Vagina (tissue), 2 donors: ENCODE measurements at places on chromosomes 13 and 19.

DNA sequence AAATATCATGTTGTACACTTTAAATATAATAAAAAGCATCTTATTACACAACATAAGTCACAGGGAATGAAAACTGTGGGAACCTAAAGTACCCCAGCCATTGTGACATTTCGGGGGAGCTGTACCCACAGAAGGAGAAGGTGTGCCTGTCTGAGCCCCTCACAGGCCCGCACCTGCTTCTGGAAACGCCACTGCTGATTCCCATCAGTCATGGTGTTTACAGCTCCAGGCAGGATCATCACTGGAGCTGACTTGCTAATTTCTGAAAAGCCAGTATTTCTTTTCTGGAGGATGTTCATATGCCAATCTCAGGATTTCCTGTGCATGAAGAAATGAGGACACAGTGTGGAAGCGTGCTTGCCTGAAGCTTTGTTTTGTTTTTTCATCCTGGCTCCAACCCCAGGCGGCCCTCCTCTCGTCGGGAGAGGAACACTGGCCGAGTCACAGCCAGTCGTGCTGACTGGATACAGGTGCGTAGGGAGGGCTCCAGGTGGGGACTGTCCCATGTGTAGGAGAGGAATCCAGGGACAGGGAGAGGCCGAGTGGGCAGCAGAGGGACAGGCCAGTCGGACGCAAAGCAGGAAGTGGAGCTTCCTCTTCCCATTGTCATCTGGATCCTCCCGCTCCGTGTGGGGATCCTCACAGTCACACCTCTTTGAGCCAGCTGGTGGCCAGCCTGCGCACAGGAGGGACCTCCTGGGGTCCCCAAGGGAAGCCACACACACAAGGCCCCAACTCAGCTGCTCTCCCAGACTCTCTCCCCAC lies 4.2 kb upstream of the ATP12A start:
- no peak overlapping the region for H3K4me3 ChIP-seq
- H3K27ac ChIP-seq, result no peak overlapping the region
- H3K36me3 ChIP-seq, result no peaks in the 10 kb centered on the region
- H3K27me3 ChIP-seq, result peaks cover 12% of the 10 kb centered on the region
- H3K4me1 ChIP-seq, result peaks cover 13% of the 10 kb centered on the region

GRCh38 chr13:97810152-97810551 lies 143.3 kb upstream of the IPO5 start:
- H3K27me3 ChIP-seq, result no peaks in the 10 kb centered on the region
- no peak overlapping the region for H3K27ac ChIP-seq
- no peak overlapping the region for H3K4me3 ChIP-seq
- no peaks in the 10 kb centered on the region for H3K36me3 ChIP-seq
- no peaks in the 10 kb centered on the region for H3K4me1 ChIP-seq

GRCh38 chr13:98239162-98240076 lies 62.4 kb upstream of the RNF113B start:
- no peaks in the 10 kb centered on the region for H3K27me3 ChIP-seq
- no peak overlapping the region for H3K27ac ChIP-seq
- no peaks in the 10 kb centered on the region for H3K4me1 ChIP-seq
- no peak for DNase-seq
- no peak overlapping the region for H3K4me3 ChIP-seq

DNA sequence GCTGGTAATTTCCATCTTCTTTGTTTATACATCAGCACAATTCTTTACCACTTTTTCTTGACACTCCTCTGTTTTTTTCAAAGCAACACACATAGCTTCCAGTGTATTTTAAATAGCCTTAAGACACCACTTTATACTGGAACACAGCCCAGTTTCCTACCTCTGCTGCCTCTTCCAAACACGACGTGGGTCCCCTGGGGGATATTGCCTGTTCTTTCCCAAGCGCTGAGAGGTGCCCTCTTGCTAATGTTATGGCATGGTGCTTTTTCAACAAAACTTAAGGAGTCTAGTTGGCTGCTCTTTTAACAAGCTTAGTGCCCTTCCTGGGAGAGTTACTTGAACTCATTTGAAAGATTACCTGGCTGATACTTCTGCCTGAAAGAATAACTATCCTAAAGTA lies 112.7 kb downstream of the OLFM4 start:
- no peak overlapping the region for H3K4me3 ChIP-seq
- H3K36me3 ChIP-seq, result no peaks in the 10 kb centered on the region
- peaks cover 12% of the 10 kb centered on the region for H3K4me1 ChIP-seq
- no peaks in the 10 kb centered on the region for H3K27me3 ChIP-seq

DNA sequence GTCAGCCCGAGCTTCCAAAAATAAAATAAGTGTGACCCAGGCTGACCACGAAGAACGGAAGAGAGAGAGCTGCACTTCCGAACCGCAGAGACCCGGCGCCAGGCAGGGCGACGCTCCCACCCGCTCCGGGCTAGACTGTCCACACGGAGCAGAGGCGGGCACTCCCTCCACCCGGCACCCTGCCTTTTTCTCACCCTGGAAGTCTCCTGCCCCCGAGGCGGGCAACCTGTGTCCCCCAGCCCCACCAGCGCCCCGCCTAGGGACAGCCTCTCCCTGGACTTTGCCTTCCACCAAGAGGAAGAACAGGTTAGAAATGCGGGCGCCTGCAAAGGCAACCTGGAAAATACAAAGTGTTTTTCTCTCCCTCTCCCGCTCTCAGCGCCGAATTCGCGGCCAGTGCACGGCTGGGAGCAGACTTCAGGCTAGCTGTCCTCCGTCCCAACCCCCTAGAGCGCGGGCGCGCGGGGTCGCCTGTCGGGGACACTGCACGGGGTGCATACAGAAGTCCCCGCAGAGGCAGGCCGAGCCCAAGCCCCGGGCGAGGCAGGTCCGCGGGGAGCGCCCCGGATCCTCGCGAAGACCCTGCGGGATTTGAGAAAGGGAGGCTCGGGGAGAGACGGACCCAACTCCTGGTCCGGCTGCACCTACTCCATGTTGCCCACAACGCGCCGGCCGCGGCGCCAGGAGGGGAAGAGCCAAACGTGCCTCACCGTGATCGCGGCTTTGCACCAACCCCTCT lies 845 bp downstream of the SPRY2 start:
- no peaks in the 10 kb centered on the region for H3K36me3 ChIP-seq
- H3K27ac ChIP-seq, result peak overlapping the region; percentile 89
- peak overlapping the region; percentile 82 for H3K4me3 ChIP-seq
- no peak for DNase-seq

- no peak for DNase-seq
- H3K27me3 ChIP-seq, result no peaks in the 10 kb centered on the region
- H3K4me3 ChIP-seq, result no peak overlapping the region
- no peak overlapping the region for H3K27ac ChIP-seq
- H3K4me1 ChIP-seq, result no peaks in the 10 kb centered on the region
Observed at GRCh38 chr13:107553838-107554237, 661.5 kb downstream of the LIG4 start.

DNA sequence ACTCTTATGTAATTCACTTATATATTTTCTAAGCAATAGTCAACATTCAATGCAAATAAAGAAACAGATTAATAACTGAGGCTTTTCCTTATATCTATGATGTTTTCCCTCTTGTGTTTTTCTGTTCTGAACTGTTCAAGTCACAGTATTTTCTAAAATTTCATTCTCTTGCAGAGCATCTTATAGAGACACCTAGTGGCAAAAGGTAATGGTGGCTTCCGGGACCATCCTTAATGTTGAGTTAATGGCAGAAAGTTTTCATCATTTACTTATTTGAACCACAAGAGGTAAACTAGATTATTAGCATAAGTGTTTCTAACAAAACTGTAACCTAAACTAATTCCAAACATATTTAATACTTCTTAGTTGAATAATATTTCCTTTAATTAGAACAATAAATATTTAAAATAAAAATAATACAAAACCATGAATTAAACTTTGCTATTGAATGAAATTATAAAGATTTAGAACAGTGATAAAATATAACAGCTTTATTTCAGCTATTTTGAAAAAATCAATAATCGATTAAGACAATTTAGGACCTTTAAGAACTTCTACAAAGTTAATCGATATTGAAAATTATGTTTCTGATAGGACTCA lies 1.7 kb upstream of the SLITRK5 start:
- H3K4me3 ChIP-seq, result no peak overlapping the region
- H3K27me3 ChIP-seq, result no peaks in the 10 kb centered on the region
- H3K27ac ChIP-seq, result no peak overlapping the region
- peaks cover 36% of the 10 kb centered on the region for H3K4me1 ChIP-seq

DNA sequence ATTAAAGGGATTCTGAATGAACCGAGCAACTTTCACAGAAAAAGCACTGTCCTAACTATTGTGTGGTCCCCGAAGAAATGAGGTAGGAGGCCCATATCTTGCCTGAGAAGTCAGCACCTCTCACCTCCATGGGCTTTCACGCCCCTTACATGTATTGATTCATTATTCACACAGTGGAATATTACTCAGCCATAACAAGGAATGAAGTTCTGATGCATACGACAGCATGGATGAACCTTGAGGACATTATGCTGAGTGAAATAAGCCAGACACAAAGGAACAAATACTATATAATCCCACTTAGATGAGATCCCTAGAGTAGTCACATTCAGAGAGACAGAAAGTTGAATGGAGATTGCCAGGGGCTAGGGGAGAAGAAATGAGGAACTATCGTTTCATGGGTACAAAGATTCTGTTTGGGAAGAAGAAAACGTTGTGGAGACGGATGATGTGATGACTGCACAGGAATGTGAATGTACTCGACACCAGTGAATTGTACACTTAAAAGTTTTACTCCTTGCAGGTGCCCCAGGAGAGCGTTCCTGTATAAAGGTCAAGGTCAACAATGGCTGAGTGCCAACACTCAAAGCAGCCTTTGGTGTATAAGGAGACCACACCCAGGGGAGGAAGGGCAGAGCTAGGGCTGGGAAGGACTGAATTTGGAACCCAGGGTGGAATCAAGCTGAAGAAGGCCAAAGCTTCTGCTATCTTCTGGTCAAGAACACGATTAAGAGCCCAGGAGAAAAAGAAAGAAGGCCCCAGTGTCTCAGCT lies 22.5 kb downstream of the ZIC5 start:
- no peaks in the 10 kb centered on the region for H3K36me3 ChIP-seq
- H3K27ac ChIP-seq, result no peak overlapping the region
- DNase-seq, result no peak

DNA sequence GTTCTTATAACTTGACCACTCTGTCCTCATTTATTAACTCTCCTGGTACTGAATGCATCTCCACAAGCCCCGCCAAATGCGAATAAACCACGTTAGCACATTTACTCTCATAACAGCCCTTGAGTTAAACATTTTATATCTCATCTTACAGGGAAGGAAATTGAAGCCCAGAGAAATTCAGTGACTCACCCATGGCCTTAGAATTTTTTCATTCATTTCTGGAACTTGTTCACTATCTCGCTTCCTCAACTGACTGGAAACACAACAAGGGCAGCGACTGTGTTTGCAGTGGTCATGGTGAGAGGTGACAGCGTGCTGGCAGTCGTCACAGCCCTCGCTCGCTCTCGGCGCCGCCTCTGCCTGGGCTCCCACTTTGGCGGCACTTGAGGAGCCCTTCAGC lies 39.5 kb downstream of the SERP2 start:
- no peak overlapping the region for H3K27ac ChIP-seq
- H3K27me3 ChIP-seq, result no peaks in the 10 kb centered on the region
- H3K36me3 ChIP-seq, result no peaks in the 10 kb centered on the region
- no peak for DNase-seq
- no peaks in the 10 kb centered on the region for H3K4me1 ChIP-seq

DNA sequence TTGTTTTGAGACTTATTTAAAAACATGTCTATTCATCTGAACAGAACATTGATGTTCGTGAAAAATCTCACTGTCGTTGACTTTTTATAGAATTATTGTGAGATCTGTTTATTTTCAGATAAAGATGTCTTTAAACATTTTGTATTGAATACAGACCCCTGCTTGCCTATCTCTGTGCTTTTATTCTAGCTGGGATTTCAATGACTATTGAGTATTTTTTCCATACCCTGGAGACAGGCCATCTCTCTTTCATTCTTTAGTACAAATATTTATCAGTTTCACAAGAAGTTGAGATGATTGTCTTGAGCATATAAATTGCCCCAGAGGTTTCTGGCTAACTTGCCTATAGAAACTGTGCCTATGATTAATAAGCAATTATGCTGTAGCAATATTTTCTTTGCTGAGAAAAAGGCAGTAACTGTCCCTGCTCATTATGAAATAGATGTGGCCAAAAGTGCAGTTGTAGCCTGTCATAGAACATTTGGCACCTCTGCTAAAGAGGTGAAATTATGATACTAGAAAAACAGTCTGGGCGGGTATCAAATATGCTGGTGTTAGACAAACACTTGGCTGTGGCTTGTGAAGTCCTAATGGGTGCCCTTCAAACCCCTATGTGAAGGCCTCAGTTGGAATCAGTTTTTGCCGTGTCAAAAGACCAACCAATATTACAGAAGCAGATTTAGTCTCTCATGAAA lies 360.6 kb downstream of the HS6ST3 start:
- no peak for DNase-seq
- H3K4me1 ChIP-seq, result no peaks in the 10 kb centered on the region
- H3K36me3 ChIP-seq, result no peaks in the 10 kb centered on the region
- H3K27me3 ChIP-seq, result no peaks in the 10 kb centered on the region

- no peak for DNase-seq
- no peak overlapping the region for H3K4me3 ChIP-seq
- peak overlapping the region; percentile 47 for H3K27ac ChIP-seq
- H3K27me3 ChIP-seq, result no peaks in the 10 kb centered on the region
- H3K36me3 ChIP-seq, result no peaks in the 10 kb centered on the region
Observed at GRCh38 chr19:44951179-44952159, 3.7 kb upstream of the CLPTM1 start.

DNA sequence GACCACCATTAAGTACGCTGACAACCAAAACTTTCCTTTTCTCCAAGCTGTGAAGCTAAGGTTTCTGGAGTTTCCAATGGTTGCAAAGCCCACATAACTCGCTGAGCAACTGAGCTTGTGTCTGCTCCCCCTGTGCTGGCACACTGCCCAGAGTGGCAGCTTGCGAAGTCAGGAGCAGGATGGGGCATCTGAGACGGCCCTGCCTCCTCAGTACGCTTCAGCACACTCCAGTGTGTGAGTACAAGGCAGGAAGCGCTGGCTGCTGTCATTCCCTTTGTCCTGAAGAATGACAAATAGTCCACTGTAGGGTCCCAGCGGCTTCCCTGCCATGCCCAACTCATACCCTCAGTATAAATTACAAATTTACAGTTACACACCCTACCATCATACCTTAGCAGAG lies 51.5 kb downstream of the SKA3 start:
- H3K36me3 ChIP-seq, result no peaks in the 10 kb centered on the region
- H3K4me1 ChIP-seq, result no peaks in the 10 kb centered on the region
- no peak overlapping the region for H3K4me3 ChIP-seq
- DNase-seq, result no peak
- H3K27me3 ChIP-seq, result no peaks in the 10 kb centered on the region

- no peaks in the 10 kb centered on the region for H3K4me1 ChIP-seq
- H3K27ac ChIP-seq, result no peak overlapping the region
- no peak for DNase-seq
- H3K27me3 ChIP-seq, result no peaks in the 10 kb centered on the region
- no peak overlapping the region for H3K4me3 ChIP-seq
Observed at GRCh38 chr13:60095300-60095699, 68.4 kb downstream of the DIAPH3 start.

- DNase-seq, result no peak
- H3K4me3 ChIP-seq, result no peak overlapping the region
- H3K4me1 ChIP-seq, result no peaks in the 10 kb centered on the region
- no peaks in the 10 kb centered on the region for H3K27me3 ChIP-seq
- H3K36me3 ChIP-seq, result no peaks in the 10 kb centered on the region
- H3K27ac ChIP-seq, result no peak overlapping the region
Observed at GRCh38 chr13:75724752-75725517, 88.8 kb downstream of the LMO7 start.
